Activated CD8-positive, alpha-beta memory T cell treated with anti-CD3 and anti-CD28 coated beads for 1 hour (primary cell): ENCODE measurements at places on chromosomes 1 and 21.

DNA sequence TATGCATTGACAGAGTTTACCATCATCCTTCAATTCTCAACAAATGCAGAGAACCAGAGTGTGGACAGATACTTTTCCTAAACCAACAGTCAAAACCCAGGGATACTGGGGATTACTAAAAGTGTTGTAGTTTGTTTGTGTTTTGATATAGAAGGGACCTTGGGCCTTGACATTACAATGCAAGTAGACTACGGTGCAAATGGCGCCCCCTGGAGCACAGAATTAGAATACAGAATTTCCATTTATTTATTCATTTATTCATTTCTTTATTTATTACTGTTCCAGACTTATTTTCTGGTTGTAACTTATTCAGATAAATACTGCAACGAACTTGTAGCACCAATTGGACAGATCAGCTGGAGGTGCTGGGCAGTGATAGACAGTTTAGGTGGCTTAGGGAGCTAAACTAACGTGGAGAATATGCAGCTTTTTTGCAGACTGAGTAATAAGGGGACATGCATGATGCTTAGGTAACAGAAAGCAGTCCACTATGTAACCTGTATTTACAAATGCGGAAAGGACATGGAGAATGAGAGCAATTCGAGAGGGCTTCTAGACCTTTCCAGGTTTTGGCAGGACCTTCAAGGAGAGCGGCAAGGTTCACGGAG is 42.6 kb downstream of the KIRREL1 start:
- no peak for DNase-seq

DNA sequence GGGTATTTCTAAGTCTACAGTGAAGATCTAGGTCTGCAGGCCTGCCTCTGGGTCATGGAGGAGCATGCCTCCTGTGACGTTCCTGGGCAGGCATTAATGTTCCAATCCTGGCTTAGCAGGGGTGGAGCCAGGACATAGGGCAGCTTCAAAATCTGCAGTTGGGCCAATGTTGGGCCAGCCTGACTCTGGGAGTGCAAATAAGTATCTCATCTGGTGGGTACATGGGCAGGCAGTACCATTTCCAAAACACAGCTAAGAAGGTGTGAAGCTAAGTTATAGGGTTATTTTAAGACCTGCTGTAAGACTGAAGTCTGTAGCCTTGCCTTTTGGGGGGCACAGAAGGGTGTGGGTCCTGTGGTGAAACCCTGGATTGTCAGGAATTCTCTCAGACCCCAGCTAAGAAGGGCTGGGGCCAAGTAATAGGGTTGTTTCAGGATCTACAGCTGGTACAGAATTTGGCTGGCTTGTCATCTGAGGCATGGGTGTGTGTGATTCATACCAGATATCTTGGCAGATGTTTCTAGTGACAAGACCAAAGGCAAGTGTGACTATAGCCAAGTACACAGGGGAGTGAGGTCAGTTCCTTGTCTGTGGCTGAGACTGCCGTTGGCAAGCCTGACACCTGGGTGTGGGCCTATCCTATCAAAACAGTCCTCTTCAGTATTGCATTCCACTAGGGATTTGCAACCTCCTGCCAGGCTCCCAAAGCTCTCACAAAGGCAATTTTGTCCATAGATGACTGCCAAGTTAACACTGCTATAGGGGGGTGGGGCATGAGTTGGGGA is 468.7 kb upstream of the B3GALT2 start:
- DNase-seq: no peak

DNA sequence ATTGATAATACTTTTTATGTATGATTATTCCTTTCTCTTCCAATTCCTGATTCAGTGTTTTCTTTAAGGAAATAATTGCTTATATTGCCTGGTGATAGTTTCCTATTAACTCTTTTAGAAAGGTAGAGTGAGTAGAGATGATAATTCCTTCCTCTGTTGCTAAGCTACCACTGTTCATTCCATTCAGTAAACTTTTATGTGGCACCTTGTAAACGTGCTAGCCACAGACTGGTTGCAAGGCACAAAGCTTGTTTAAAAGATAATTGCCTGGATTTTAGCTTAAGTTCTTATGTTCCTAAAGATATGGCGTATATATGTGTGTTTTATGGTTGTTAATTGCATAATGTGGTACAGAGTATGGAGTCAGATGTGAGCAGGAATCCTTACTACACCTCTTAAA is 3.2 kb downstream of the ZFYVE9 start:
- no peak for DNase-seq

- DNase-seq: no peak
Observed at GRCh38 chr1:52059321-52059720, 3.2 kb downstream of the BTF3L4 start.

GRCh38 chr21:46113497-46114176 is 15.7 kb downstream of the COL6A2 start:
- DNase-seq: no peak

DNA sequence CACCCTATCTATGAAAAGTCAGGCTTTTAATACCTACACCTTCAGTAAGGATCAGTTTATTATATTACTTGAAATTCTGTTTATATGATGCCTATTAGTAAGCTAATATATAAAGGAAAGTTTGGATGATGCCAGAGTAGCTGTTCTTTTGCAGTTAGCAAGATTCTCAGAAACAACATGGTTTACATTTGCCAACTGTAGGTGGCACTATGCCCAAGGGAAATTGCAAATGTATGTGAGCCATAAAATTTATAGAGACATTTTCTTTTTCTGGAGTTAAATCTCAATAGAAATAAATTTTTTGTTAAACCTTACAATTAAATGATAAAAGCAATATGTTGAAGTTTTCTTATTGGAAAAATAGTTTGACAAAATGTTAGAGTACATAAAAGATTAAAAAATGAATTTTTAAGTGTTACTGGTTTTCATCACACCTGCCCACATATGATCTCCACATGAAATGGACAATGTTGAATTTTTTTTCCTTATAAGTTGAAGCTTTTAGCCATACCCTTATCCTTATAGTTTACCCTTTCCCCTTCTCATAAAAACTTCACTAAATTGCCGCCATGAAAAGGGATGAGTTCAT is 32.1 kb upstream of the EPHX4 start:
- no peak for DNase-seq

DNA sequence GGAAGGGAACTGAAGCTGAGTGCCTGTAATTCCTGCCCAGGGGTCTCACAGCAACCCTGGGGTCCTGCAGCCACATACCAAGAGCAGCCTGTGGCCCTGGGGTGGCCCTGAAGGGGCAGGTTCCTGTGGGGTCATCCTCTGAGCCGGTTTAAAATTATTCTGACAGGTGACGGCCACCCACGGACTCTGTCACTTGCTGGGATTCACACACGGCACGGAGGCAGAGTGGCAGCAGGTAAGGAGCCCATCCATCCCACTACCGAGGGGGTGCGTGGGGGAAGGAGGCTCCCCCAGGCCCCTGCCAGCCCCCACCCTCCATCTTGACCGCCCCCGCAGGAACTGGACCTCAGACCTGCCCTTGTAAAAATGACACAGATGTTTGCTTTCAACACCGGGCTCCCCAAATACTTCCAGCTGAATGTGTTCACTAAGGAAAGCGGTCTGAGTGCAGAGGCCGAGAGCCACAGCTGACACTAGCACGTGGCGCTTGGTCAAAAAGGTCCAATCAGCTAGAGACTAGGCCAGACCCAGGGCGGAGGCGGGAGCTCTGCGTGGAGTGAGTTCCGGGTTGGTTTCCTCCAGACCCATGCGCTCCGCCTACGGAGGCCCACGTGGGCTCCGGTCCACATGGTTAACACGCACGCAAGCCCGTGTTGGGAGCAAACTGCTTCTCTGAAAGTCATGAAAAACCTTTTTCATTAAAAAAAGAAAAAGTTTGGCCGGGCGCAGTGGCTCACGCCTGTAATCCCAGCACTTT is 10.0 kb downstream of the YBEY start:
- DNase-seq: no peak

- DNase-seq: no peak
Observed at GRCh38 chr1:77382366-77382765, 100.5 kb downstream of the AK5 start.

GRCh38 chr1:193524616-193525015 is 338.2 kb upstream of the B3GALT2 start:
- no peak for DNase-seq

DNA sequence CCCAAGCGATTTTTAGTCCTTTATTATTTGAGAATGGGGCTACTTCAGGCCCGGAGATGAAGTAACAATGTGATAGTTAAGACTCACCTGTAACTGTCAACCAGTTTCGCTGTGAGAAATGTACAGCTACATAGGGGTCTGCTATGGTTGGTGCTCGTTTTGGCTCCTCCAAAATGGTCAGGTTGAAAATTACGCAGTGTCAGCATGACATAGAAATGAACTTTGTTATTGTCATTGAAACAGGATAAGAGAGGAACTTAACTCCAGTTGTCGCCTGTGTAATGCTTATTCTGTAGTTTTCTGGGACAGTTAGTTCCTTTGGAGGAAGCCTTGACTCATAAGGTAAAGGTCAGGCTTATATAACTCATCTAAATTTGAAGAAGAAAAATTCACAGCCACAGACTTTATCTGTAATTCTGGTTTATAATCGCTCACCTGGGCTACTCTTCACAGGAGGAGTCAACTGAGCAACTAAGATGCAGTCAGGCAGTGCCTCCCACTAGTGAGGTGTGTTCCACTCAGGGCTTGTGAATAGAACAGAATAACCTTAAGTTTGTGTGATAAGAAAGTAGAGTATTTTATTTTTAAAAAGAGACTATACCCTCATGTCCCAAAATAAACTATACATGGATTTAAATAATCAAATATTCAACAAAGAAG is 130.9 kb downstream of the CD247 start:
- DNase-seq: no peak

- peak; percentile 32 for DNase-seq
Observed at GRCh38 chr21:32772281-32773047, 909 bp upstream of the PAXBP1 start.

DNA sequence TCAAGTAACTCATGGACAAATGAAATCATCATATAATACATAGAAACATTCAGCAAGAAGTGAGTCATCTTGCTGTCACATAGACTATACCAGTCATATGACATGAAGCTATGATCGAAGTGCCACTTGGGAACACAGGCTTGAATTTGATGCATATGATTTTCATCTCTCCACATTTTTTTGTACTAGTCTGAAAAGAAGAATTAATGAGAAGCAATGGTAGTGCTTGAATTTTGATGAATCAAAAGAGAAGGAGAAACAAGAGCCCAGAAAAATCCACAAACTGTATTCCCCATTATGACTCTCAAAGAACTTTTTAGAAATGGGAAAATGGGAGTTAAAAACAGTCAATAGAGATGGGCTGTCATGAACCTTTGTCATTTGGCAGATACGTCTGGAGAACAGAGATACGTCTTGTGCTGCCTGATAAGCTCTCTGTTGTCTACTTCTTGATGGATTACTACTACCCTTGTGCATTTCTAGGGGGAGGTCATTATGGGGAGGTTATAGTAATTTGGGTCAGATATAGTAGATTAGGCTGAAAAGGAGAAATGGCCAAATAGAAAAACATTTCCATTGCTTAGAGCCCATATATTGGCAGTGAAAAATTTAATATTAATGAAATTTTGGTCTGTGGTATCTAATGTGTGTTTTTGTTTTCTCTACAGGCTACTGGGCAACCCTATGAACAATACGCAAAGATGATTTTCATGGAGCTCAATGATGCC is 8.0 kb upstream of the LEPR start:
- DNase-seq: no peak

DNA sequence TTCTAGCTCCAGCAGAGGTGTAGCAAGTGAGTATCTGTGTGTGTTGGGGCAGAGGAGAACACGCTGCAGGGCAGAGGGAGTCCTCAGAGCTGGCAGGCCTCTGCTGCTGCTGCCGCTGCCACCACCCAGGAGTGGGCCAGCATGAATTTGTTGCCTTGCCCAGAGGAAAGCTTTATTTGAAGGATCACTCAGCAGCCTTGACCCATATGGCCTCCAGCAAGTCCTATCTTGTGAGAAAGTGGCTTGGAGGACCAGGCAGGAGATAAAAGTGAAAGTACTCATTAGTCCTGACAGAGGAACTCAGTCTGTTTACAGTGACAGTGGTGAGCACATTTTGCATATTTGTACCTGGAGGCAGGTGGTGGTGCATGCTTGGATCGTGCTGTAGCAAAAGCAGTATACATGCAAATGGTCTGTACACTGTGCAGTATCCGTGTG is 3.1 kb downstream of the TRAF5 start:
- DNase-seq: no peak

GRCh38 chr1:193111641-193112090 is 6.5 kb upstream of the GLRX2 start:
- DNase-seq: no peak
